ENCODE measurements at places on chromosomes 5 and 9.
A peak's percentile ranks its signal among the peaks of the same experiment; 100 is the strongest.

GRCh38 chr5:9863486-9863885, 233.3 kb upstream of the TAS2R1 start:
- DNase-seq, result no peak

- DNase-seq, result no peak
Measured at GRCh38 chr9:5485378-5486085, 24.8 kb upstream of the PDCD1LG2 start.

- DNase-seq, result no peak
Measured at GRCh38 chr9:129040113-129040643, 3.8 kb downstream of the MIGA2 start.

- DNase-seq, result no peak
Measured at GRCh38 chr5:135271533-135272310, 127.3 kb downstream of the MACROH2A1 start.

GRCh38 chr9:83981126-83981871, 694 bp downstream of the RMI1 start:
- no peak for DNase-seq

- no peak for DNase-seq
Measured at GRCh38 chr9:136949239-136949816, 2.7 kb upstream of the LCN12 start.

DNA sequence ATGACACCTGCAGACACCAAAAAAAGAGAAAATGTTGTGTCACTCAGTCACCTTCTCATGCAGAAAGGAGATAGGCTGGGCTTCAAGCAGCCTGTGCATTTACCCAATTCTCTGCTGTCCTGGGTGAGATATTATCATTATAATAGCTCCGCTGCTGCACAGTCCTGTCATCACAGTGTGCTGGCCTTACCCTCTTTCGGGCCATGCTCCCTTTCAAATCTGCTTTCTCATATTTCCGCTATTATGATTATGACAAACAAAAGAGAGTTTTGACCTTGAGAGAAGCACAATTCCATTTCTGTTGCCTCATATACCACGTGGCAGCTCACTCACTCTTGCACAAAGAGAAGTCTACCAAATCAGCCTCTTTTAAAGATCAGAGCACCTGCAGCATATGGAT, 1350.1 kb upstream of the ACO1 start:
- DNase-seq, result no peak

- DNase-seq, result no peak
Measured at GRCh38 chr5:122077366-122078115, 518 bp downstream of the LOX start.

- no peak for DNase-seq
Measured at GRCh38 chr5:157266286-157267007, 524 bp downstream of the CYFIP2 start.

GRCh38 chr5:146342882-146343865, 4.5 kb downstream of the POU4F3 start:
- no peak for DNase-seq

- no peak for DNase-seq
Measured at GRCh38 chr9:114484854-114485443, 20.3 kb downstream of the WHRN start.

DNA sequence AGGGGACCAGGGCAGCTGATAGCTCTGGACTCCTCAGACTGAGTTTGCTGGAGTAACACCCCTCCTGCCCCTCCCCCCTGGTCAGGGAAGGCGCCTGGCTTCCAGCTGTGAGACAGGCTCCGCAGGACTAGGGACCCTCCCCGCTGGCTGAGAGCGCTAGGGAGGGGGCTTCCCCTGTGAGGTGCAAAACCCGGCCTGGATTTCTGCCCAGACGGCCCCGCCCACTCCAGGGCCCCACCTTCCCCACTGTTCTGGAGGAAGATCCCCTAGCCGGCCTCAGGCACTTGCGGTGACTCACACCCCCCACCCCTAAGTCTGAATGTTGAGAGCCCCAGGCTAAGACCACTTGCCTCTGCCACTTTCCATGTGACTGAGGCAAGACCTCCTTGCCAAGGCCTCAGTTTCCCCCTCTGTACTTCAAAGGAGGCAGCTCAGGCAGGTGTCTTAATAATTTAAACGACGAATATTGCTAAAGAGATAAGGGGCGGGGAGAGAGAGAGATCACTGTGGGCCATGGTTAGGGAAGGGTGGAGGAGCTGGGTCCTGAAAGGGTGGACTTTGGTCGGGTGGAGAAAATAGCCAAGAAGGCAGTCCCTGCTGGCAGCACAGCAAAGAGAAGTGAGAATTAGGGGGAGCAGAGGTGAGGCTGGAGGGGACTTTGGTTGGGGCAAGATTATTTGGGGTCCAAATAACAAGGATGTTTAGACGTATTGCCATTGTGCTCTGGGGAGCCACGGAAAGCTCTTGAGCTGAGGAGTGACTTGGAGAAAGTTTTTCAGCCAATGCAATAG, 1.0 kb upstream of the DAB2IP start:
- DNase-seq, result peak; percentile 33

GRCh38 chr5:172664681-172665541, 23.8 kb downstream of the NEURL1B start:
- DNase-seq, result no peak

- no peak for DNase-seq
Measured at GRCh38 chr9:35570709-35571504, 34.2 kb upstream of the TESK1 start.

GRCh38 chr5:169094586-169095409, 206.1 kb downstream of the SLIT3 start:
- DNase-seq, result no peak

DNA sequence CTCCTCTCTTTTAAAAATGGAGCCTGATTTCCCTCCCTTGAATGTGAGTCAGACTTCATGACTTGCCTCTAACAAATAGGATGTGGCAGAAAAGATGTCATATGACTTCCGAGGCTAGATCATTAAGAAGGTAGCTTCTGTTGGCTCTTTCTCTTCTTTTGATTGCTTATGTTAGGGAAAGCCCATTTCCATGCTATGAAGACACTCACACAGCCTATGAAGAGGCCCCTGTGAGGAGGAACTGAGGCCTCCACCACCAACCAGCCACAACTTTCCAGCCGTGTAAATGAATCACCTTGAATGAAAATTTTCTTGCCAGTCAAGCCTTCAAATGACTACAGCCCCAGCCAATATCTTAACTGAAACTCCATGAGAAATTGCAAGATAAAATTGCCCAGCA, 413.4 kb downstream of the TMEM38B start:
- no peak for DNase-seq

- DNase-seq, result no peak
Measured at GRCh38 chr5:177576169-177576568, 15.8 kb upstream of the TMED9 start.

DNA sequence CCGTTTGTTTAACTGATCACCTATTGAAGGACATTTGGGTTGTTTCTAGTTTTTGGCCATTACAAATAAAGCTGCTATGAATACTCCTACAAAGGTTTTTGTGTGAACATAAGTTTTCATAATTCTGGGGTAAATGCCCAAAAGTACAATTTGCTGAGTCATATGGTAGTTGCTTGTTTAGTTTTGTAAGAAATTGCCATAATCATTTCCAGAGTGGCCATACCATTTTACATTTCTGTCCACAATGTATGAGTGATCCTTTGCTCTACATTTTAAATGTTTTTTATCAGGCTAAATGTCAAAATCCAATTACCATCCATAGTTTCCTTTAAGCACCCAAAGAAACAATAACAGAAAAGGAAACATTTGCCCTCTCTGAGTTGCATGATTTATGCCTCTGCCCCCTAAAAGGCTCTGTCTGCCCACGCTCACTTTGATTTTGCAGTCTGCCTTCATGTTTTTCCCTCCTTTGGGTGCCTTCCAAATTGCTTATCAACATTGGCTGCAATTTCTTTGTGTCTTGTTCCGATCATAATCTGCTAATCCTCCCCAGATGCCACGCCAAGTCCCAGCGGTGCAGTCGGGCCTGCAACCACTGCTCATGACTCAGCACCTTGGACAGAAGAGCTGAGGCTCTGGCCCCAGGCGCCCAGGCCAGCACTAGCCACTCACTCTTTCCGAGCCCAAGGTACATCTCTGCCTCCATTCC, 339.2 kb downstream of the PIK3R1 start:
- no peak for DNase-seq

DNA sequence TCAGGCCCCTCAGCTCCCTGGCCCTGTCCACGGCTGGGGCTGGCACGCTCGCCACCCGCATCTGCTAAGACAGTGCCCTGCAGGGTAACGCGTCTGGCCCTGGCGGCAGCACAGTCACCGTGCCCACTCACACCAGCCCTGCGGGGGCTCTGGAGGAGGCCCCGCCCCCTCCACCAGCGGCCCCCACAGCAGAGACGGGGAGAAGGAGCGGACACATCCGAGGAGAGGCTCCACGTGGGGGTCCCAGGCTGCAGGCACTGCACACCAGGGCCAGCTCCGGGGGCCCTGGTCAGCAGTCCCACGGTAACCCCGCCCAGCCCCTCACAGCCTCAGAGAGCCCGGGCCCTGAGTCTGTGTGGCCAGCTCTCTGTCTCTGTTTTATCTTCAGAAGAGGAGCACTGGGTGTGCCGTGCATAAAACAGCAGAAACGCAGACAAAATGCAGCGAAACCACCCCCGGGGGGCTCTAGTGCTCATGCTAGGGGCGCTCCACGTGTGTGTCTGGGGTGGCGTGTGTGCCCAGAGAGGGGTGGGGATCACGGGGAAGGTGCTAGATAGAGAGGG, 47.5 kb upstream of the NRARP start:
- no peak for DNase-seq

DNA sequence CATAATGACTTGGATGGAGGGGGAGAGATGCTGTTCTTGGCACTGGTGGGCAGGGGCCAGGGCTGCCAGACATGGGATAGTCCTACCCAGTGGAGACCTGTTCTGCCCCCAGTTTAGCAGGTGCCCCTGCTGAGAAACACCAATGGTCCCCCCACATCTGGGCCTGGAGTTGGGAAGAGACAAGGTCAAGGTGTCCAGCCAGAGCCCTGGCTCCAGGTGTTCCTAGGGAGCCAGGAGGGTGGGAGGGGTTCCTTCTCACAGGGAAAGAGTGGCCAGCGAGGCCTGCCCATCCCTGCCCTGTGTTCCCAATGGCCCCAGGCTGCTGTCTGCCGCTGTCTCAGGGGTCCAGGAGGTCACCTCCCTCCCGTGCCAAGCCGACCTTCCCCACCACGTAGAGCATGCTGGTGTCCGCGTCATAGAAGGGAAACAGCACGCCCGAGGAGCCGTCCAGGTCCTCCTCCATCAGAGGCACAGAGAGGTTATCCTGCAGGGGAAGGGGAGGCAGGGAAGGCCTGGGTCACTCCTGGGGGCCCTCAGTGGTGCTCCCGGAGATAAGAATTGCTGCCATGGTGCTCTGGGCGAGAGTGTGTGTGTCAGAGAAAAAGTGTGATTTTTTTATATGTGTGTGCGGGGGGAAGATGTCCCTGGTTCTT, 11.7 kb upstream of the TRIM14 start:
- no peak for DNase-seq

- DNase-seq, result peak; percentile 70
Measured at GRCh38 chr5:10233505-10233904, 16.2 kb downstream of the ATPSCKMT start.

DNA sequence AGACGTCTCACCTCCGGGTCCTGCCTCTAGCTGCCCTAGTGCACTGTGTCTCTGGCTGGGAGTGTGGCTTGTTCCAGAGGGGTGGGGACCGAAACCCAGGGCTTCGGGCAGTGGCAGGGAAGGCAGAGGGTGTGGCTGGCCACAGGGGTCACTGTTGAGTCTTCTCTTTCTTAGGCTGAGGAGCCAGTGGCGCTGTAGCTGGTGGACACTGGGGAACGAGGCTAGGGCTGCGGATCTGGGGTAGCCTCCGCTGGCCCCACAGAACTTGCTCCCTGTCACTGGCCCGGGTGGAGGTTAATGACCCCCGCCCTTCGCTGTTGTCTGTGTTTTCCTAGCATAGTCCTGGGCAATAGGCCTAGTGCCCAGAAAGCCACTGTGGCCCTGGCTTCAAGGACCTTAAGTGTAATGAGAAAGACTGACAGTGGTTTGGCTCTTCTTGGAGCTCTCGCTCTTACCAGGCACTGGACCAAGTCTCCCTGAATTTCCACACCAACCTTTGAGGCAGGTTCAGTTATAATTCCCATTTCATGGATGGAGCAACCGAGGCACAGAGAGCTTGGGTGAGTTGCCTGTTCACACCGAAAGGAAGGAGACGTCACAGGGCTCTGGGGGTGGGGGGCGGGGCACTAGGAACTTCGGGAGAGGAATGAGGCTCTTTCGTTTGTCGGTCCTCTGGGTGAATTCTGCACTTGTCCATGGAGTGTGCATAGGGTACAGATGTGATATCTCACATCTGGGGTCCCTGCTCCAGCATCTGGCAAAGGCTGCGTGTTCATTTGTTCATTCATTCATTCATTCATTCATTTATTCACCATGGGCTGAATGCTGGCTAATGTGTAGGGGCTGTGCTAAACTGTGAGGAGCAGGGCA, 4.8 kb upstream of the IER5L start:
- no peak for DNase-seq

DNA sequence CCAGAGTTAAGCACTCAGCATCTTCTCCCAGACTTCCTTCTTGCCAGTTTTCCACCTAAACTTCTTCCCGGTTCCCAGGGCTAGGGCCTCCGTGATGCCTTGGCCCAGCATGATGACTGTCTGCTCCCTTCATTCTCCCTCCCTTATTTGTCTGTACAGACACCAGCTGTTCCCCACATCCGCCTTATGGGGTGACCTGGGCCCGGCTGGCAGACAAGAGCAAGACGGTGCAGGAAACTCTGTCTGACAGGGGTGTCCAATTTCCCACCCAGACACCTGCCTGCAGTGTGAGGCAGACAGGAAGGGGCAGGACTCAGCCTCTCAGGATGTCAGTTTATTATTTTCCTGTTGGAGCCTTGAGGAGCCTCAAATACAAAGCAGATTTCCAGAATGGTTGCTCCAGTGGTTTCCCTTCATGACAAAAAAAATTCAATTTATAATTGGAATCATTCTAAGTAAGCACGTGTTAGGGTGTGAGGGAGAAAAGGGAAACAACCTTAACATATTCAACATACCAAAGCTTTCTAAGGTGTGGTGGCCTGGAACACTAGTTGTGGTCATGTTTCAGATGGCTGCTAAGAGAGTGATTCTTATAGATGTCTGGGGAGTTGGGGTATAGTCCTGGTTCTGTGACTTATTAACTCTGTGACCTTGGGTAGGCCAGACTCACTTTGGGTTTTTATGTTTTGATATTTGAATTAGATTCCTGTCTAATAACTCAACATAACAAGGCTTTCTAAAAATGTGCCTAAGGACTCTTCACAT, 234.5 kb downstream of the PAPPA start:
- no peak for DNase-seq

GRCh38 chr5:73431204-73431851, 17.2 kb downstream of the FOXD1 start:
- DNase-seq, result no peak

GRCh38 chr5:38706376-38706775, 139.4 kb upstream of the OSMR start:
- no peak for DNase-seq

DNA sequence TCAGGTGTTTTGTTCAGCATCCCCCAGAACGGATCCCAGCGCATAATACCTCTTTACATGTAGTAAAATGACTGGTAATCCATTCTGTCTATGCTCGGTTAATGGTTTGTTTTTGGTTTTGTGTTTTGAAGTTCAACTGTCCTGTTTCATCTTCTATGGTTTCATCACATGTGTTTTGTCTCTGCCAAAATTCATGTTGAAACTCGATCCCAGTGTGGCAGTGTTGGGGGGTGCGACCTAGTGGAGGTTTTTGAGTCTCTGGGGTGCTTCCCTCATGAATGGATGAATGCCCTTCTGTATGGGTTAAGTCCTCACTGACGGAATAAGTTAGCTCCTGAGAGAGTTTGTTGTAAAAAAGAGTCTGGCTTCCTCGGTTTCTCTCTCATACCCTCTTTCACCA, 317.4 kb downstream of the KDM4C start:
- no peak for DNase-seq

All from brain pericyte (primary cell).